T-helper 2 cell treated with Interferon-gamma antibody and Interleukin-4, amounts not matched to agents 5 μg/mL and 100 μg/mL, for 36 hours (primary cell): ENCODE measurements at places on chromosomes 2 and 18.

GRCh38 chr2:79219383-79219988 lies 59.9 kb upstream of the REG3A start:
- no peaks in the 10 kb centered on the region for H3K36me3 ChIP-seq
- H3K27ac ChIP-seq, result no peak overlapping the region
- no peak for DNase-seq
- no peaks in the 10 kb centered on the region for H3K4me1 ChIP-seq

DNA sequence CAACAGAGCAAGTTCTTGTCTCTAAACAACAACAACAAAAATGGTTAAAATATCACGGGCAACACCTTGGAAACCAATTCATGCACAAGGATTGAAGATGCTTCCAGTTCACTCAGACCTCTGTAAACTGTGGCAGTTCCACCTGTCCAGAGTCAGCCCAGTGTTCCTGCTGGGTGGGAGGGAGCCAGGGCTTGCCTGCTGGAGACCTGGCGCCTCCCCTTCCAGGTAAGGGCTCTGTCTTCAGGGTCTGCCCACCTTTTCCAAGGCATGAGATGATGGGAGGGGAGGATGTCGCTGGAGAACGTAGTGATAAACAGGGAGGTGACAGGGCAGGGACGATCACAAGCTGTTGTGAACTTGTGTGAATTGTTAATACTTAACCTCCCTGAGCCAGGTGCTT lies 9.8 kb upstream of the GPC1 start:
- no peak for DNase-seq
- H3K27ac ChIP-seq, result no peak overlapping the region
- H3K27me3 ChIP-seq, result no peaks in the 10 kb centered on the region
- H3K4me1 ChIP-seq, result peaks cover 18% of the 10 kb centered on the region
- H3K36me3 ChIP-seq, result no peaks in the 10 kb centered on the region

GRCh38 chr2:1891147-1891546 lies 146.8 kb upstream of the PXDN start:
- no peak overlapping the region for H3K4me3 ChIP-seq
- peaks cover 5% of the 10 kb centered on the region for H3K27me3 ChIP-seq
- H3K27ac ChIP-seq, result no peak overlapping the region
- H3K36me3 ChIP-seq, result no peaks in the 10 kb centered on the region
- DNase-seq, result no peak

DNA sequence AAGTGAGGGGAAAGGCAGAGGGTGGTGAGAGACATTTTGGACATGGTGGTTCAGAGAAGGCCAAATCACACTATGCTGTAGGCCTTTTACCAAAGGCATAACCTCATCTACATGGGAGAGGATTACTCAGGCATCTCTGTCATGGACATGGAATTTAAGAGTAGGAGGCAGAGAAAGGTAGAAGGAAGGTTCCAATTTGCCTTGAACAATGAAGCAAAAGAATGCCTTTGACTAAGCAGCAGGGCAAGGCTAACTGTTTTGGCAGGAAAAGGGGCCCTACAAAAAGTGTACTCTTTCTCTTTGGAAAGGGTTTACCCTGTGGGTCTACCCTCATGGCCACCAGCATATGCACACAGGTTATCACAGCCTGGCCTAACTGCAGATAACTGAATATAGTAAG lies 45.6 kb upstream of the RNU4ATAC start:
- no peak for DNase-seq
- no peak overlapping the region for H3K27ac ChIP-seq
- no peak overlapping the region for H3K4me3 ChIP-seq
- H3K4me1 ChIP-seq, result peaks cover 8% of the 10 kb centered on the region
- peaks cover 2% of the 10 kb centered on the region for H3K36me3 ChIP-seq

DNA sequence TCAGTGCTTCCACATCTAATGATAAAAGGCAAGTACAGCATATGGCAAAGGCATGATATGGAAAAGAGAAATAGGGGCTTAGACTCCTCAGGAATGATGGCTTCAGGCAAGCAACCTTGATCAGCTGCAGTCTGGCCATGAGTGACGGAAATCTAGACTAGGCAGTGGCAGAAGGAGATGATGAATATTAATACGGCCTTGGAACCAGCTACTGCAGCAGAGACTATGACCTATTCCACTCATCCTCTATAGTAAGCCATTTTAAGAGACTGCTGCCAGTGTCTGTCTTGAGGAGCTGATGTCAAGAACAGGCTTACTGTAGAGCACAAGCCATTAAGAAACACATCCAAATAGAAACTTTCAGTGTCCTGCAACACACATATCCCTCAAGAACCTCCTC lies 23.7 kb downstream of the ASXL2 start:
- peaks cover 47% of the 10 kb centered on the region for H3K4me1 ChIP-seq
- H3K4me3 ChIP-seq, result no peak overlapping the region
- peaks cover 3% of the 10 kb centered on the region for H3K36me3 ChIP-seq
- H3K27ac ChIP-seq, result no peak overlapping the region
- no peaks in the 10 kb centered on the region for H3K27me3 ChIP-seq
